NCI-H146 (cell line): ENCODE measurements at places on chromosomes 3 and 15.
A peak's percentile ranks its signal among the peaks of the same experiment; 100 is the strongest.

GRCh38 chr15:40295877-40296560 is 11.7 kb downstream of the PLCB2 start:
- DNase-seq: no peak

DNA sequence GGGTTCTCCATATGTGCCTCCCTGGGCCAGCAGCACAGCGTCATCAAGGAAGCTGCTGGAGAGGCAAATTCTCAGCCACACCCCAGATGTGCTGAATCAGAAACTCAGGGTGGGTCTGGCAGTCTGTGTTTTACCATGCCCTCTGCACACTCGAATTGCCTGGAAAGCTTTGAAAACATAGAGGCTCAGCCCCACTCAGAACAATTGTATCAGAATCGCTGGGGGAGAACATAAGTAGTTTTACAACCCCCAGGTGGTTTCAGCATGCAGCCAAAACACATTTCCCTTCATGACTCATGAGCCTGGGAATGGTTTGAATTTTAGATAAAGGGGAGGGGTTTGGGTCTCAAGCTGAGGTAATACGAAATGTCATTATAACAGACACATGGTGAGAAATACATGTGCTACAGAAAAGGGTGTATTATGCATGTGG is 9.6 kb downstream of the TGM4 start:
- no peak for DNase-seq

GRCh38 chr3:171892457-171892856 is 49.3 kb downstream of the TMEM212 start:
- DNase-seq: no peak

- no peak for DNase-seq
These were observed 93.4 kb downstream of the LRRK1 start for GRCh38 chr15:101012326-101013200.

GRCh38 chr3:172905451-172905850 is 154.9 kb downstream of the ECT2 start:
- no peak for DNase-seq

DNA sequence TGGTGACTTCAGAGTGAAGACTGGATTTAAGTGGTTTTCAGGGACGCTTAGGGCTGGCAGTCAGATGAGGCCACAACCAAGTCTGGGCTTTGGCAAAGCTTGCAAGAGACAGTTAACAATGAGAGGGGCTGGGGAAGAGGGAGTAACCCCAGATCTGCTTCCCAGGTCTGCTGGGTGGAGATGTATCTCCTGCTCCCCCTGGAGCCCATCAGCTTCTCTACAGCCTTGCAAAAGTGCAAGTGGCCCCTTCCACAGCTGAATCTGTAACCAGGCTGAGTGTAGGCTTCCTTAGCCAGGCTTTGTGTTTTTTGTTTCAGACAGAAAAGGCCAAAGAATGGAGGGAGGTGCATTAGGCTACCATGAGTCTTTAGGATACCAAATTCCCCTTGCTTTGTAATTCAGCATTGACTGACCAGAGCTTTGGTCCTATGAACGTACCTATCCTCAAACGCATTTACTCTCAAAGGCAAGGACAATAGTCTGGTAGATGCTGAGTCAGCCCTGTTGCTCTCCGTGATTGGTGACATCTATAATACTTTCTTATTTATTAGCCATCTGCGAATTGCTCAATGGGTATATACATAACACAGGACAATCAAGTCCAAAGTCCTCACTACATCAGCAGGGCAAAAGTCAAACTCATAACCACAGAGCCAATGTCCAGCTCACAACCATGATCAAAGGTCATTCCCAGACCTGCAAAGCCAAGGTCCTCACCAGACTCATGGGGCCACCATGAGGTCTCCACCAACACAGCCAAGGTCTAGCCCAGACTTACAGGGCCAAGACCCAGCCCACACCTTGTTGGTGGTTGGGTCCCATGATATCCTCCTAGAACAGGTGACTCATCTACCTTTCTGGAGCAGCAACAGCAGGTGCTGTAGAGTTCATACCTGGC is 17.1 kb downstream of the CCDC13 start:
- peak; percentile 20 for DNase-seq

- DNase-seq: peak; percentile 22
These were observed 1.2 kb downstream of the NKIRAS1 start for GRCh38 chr3:23915537-23916108.

GRCh38 chr3:73557986-73558726 is 66.6 kb downstream of the PDZRN3 start:
- no peak for DNase-seq

- no peak for DNase-seq
These were observed 57.9 kb downstream of the STAG1 start for GRCh38 chr3:136694321-136694720.

GRCh38 chr3:32712506-32713055 is 27.6 kb downstream of the CNOT10 start:
- no peak for DNase-seq

DNA sequence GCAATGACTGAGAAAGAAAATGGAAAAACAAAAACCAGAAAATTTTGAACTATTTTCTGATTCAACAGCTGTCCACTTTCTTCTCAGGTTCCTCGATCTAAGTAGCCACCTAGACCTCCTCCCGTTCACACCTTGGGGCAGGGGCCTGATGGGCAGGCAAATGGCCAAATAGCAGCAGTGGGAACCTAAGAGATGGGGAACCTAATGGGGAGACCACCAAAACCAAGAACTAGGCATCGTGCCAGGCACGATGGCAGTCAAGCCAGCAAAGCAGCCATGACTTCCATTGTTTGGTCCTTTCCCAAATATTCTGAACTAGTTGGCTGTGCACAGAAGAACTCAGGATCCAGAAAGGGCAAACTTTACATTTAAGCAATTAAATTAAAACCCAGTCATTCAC is 57.1 kb downstream of the CAPN7 start:
- DNase-seq: no peak

GRCh38 chr15:65655026-65655425 is 33.3 kb downstream of the SLC24A1 start:
- DNase-seq: no peak

GRCh38 chr3:33718595-33718907 is 497 bp upstream of the CLASP2 start:
- no peak for DNase-seq

GRCh38 chr3:185069037-185070030 is 83.5 kb downstream of the C3orf70 start:
- DNase-seq: peak; percentile 48

DNA sequence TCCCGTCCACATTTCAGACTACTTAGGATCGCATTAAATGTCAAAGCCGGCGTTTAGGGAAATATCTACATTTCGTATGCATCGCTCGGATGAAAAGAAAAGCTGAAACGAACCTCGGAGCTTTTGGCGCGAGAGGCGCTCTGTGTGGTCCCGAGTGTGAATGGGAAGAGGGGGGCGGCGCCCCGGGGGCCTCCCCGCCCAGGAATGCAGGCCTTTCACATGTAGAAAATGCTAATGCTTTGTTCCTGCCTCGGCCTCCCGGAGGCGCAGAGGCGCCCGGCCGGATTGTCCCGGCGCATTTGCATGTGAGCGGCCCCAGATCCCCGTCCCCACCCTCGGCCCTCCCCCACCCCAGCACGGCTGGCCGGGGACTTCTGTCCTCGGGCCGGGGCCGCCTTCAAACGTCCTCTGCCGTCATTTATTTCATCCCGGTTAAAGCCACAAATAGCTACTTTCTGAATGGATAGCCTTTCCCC is 37.0 kb upstream of the TRIM71 start:
- peak; percentile 43 for DNase-seq

GRCh38 chr3:71955240-71956068 is 170.5 kb upstream of the PROK2 start:
- peak; percentile 64 for DNase-seq

- no peak for DNase-seq
These were observed 9.2 kb upstream of the SLC6A1 start for GRCh38 chr3:10983219-10983916.

DNA sequence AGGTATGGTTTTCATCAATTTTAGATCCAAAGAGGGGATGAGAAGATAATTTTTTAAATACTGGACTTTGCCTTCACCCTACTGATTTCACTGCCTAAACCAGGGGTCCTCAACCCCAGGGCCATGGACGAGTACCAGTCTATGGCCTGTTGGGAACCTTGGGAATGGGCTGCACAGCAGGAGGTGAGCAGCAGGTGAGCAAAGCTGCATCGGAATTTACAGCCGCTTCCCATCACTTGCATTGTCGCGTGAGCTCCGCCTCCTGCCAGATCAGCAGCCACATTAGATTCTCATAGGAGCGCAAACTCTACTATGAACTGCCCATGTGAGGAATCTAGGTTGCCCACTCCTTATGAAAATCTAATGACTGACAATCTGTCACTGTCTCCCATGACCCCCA is 76.3 kb upstream of the TTBK2 start:
- no peak for DNase-seq
